ENCODE measurements at places on chromosomes 11 and 22. TPM values are rescaled to one million over a fixed set of nuclear protein-coding genes. Genes with fewer than 3 reads are reported as not detected.
A peak's percentile ranks its signal among the peaks of the same experiment; 100 is the strongest.

GRCh38 chr11:83033972-83034672 is 37.6 kb downstream of the RAB30 start:
- no peak overlapping the region for H3K4me3 ChIP-seq
- H3K36me3 ChIP-seq = no peaks in the 10 kb centered on the region
- peaks cover 41% of the 10 kb centered on the region for H3K4me1 ChIP-seq
- H3K27me3 ChIP-seq = no peaks in the 10 kb centered on the region

DNA sequence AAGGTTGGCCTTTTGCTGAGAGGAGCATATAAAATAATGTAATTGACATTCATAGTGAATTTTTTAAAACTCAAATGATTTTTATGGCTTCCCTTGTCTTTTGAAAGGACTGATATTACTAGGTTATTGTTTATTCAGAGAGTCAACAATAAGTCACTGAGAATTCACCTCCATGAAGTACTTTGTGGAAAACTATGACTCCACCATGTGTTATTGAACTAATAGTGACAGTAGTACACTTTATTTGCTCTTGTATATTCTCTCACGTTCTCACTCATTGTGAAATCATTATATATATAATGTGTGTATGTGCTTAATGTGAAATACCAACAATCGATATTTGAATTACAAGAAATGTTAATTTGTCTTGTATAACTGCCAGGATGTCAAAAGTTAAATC is 267.4 kb upstream of the CCDC179 start:
- no peaks in the 10 kb centered on the region for H3K4me1 ChIP-seq
- no peak overlapping the region for H3K27ac ChIP-seq
- H3K36me3 ChIP-seq = no peaks in the 10 kb centered on the region
- no peak for DNase-seq

DNA sequence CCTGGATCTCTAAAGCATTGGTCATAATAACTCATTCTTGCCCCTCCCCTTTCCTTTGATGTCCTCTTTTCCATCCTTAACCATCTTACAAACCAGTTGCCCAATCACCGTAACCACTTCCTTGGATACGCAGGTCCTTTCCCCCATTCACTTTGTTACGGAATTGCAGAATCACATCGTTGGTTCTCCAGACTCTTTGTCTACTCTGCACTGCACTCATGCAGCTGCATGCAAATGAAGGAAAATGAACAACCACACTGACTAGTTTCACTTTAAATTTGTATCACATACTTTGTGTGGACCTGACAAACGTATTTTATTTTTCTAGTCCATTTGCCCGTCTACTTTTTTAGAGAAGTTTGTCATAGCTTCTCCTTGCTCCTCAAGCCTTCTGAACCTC is 69.9 kb downstream of the SLC5A12 start:
- no peaks in the 10 kb centered on the region for H3K4me1 ChIP-seq
- no peak overlapping the region for H3K4me3 ChIP-seq
- H3K27me3 ChIP-seq = no peaks in the 10 kb centered on the region
- no peaks in the 10 kb centered on the region for H3K36me3 ChIP-seq
- no peak for DNase-seq
- no peak overlapping the region for H3K27ac ChIP-seq

DNA sequence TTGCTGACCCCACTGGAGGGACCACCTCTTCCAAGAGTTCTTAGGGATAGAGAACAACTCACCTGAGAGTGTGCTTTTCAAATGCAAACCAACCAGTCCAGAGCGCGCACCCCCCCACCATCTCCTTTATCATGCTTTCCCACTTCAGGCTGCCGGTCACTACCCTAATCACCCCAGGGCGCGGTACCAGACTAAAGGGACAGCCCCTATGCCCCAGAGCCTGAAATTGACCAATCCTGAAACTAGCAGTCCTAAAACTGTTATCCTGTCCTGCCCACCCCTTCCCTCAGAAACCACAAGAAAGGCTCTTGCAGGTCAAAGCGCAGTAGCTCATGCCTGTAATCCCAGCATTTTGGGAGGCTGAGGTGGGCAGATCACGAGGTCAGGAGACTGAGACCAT is 37.0 kb downstream of the NEAT1 start:
- no peaks in the 10 kb centered on the region for H3K36me3 ChIP-seq
- H3K4me3 ChIP-seq = no peak overlapping the region
- no peaks in the 10 kb centered on the region for H3K27me3 ChIP-seq
- no peak overlapping the region for H3K27ac ChIP-seq
- H3K4me1 ChIP-seq = peaks cover 7% of the 10 kb centered on the region
- DNase-seq = peak; percentile 42

Gene ALKBH8
- total RNA-seq = 9.2 TPM

Gene ZNF70
- total RNA-seq = 5.0 TPM

Gene SPON1
- total RNA-seq = 10.7 TPM

Gene SMTNL1
- total RNA-seq = not detected
